WTC11 (cell line): ENCODE measurements at places on chromosomes 16 and 17.

- DNase-seq = no peak
These were observed 36.4 kb downstream of the SLC7A5 start for GRCh38 chr16:87832741-87833502.

DNA sequence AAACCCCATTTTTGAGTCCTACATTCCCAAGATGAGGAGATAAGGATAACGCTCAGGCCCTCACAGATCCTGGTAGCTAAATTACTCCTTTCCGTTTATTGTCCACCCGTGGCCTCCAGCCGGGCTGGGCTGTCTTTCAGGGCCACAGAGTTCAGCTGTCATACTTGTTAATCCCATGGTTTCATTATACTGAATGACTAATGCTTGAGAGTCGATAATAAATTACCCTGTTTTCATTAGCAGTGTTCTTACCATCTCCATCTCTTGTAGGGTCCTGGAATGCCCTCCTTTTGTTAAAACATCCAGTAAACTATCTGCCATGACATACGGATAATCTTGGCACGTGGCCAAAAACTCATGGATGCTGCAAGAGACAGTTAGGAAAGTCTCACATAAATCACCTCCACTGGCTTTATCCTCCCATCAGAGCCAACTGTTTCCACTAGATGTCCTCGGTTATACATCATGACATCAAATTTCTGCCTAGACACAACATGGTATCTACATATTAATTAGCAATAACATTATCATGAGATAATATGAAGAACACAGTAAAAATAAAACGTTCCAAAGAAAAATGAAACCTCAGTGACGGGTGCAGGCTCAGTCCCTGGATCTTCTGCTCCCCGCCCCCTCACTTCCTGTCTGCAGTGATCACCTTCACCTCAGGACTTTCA, 45.3 kb downstream of the BRD7 start:
- DNase-seq = no peak

DNA sequence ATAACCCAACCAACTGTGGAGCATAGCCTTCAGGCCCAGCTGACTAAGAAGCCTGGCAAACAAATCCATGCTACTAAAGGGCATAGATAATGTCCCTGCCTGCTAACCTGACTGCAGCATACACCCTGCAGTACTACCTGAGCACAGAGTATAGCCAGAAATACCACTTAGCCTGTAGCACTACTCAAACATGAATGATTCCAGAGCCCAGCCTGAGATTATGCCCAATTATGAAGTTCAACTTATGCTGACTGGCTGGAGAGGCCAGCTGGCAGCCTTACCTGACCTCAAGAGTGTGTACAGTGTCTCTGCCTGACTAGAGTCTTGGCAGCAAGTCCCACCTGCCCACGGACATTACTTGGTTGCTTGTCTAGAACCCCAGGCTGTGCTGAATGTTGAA, 1265.3 kb downstream of the CDH11 start:
- DNase-seq = no peak

DNA sequence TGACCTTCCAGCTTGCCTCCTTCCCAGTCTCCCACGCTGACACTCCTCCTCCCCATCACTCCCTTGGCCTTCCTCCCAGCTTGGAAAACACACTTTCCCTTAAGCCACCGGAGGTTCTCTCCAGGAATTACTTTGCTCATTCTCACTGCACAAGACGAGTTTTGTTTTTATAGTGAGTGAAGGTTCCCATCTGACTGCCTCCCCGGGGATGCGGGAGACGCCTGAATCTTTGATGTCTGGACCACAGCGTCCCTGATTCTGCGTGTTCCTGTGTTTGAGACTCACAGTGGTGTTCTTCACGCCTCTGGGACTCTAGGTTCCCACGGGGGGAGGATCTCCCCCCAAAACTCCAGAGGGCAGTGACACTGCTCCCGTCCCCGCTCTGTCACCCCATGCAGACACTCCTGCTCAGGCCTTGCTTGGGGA, 2.0 kb downstream of the DNAI2 start:
- no peak for DNase-seq

DNA sequence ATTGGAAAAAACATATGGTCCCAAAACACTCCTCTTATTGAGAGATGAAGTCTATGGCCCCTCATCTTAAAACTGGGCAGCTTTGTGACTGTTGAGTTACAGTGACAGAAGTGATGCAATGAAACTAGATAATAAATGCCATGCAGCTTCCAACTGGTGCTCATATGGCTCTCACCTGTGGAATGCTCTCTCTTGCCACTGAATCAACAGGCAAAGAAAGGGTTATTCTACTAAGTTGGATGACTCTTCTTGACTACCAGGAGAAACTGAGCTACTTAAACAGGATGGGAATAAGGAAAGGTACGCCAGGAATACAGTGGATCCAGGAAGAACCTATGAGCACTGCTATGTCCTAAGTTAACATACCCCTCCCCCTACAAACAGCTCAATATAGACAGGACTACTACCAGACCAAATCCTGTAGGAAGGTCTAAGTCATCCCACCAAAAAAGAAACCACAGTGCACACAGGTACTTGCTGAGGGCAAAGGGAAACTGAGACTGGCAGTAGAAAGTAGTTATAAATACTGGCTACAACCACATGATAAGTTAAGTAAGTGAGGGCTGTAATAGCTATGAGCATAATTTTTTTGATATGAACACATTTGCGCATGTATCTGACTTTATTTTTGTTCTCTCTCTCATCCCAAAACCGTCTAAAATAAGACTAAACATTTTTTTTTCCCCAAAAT, 398.5 kb downstream of the ZFHX3 start:
- no peak for DNase-seq

- no peak for DNase-seq
These were observed 221.2 kb downstream of the NTN1 start for GRCh38 chr17:9242497-9242881.

DNA sequence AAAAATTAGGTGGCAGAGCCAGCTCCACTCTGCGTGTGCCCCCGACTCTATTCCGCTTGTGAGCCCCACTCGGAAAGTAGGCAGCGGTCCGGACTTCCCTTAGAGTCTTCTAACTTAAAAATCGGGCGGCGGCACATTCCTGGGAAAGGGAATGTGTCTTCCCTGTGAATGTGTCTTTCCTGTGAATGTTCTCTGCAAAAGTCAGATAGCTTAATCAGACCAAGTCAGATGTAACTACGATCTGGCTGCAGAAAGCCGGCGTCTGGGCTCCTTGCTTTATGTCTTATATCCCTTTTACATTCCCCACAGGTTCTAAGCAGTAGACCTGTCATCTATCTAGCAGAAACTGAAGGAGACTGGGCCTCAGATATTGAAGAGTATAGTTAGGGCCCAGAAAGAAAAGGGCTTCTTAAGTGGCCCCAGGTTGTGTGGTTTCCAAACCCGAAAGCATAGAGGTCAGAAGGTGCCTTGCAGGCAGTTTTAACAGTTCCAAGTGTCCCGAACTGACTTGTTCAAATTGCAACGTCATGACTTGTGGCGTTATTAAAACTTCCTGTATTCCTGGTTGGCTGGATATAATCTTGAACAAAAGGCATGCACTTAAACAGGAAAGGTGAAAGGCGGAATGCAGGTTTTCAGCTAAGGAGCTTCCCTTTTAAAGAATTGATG, 601 bp downstream of the PHKB start:
- DNase-seq = no peak

DNA sequence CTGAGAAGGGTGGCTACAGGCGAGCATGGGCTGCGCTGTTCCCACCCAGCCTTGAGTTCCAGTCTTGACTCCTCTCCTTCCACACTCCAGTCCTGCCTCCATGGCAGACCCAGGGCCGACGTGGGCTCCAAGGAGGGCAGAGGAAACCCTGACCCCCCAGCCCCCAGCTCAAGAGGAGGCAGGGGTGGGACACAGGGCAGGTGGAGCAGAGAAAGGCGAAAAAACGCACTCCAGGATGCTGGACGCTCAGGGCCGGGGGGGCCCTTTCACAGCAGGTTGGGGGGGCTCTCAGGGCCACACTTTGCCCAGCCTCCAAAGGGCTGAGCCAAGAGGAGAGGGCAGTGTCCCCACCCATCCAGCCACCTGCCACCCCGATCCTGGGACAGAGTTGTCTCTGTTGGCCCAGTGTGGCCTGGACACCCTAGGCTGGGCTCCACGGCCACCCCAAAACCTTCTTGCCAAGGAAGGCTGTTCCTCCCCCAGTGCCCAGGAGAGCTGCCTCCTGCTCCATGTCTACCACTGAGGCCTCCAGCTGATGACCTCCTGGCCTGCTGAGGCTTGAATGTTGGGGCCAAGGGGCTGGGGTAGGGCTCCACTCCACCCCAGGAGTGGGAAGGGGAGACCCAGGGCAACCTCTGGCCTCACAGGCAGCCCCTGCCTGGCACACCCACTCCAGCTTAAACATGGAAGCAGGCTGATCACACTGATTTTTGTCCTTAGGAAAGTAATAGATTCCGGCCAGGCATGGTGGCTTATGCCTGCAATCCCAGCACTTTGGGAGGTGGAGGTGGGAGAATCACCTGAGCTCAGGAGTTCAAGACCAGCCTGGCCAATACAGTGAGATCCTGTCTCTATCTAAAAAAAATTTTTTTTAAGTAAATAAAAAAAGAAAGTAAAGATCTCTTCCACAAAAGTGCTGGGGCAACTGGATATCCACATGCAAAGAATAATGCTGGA, 7.4 kb upstream of the CCDC57 start:
- DNase-seq = no peak

DNA sequence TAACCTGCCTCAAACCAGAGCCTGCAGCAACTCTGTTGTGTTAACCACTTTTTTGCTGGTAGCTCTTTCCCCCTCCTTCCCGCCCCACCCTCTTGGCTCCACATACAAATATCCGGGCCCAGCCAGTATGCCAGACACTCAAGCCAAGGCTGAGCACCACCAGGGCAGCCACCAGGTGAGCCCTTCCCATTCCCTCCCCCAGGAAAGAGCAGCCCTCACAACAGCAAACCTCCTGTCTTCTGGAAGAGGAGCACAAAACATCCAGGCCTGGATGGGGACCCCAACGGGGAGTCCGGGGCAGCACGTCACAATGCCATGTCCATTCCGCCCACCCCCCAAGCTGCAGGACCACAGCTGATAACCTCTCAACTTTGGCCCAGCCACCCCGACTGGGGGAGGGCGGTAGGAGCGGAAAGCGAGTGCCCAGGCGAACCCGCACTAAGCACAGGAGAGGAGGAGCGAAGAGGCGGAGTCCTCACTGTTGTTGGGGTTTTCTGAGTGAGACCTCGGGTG, 757 bp downstream of the ORMDL3 start:
- peak; percentile 58 for DNase-seq

DNA sequence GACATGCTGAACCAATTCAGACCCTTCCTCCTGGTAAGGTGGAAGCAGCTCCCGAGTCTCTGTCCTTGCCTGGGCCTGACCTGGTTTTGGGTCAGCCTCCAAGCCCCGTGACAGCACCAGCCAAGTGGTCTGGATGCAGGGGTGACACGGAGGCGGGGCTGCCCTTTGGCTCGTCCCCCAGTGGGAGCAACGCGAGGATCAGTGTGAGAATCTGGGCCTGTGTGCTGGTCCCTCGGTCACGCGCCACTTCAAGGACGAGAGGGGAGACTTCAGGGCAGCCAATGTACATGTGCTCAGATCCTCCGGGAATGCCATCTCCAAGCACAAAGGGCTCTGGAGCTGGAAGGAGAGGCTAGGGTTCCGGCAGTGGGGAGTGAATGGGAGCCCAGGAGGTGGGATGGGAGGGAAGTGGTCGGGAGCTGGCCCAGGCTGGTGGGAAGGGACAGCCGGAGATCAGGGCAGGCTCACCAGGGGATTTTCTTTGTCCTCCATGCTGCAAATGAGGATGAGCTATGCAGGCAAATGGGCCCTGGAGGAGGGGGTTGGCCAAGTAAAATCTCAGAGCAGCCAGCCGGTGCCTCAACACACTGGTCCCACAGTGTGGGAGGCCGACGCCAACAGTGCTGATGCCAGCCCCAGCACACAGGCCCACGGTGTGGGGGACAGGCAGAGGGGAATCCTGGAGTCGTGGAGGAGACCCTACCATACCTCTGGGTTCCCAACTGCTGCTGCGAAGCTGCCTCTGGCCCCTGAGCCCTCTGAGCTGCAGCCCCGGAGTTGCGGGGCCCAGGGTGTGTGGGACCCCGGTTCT, 4.2 kb upstream of the NDRG4 start:
- DNase-seq = no peak

- no peak for DNase-seq
These were observed 28.2 kb downstream of the B9D1 start for GRCh38 chr17:19334331-19334730.

GRCh38 chr16:6105115-6105514, 1007.5 kb upstream of the EEF2KMT start:
- no peak for DNase-seq

DNA sequence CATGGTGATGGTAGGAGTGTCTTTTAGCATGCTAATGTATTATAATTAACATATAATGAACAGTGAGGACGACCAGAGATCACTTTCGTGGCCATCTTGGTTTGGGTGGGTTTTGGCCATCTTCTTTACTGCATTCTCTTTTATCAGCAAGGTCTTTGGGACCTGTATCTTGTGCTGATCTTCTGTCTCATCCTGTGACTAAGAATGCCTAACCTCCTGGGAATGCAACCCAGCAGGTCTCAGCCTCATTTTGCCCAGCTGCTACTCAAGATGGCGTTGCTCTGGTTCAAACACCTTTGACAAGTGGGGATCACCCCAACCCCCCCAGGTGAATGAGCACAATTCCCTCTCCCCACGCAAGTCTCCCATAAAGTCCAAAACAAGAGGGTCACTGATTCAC, 49.3 kb upstream of the ETV4 start:
- no peak for DNase-seq

GRCh38 chr16:69408475-69408874, 15.9 kb upstream of the CYB5B start:
- no peak for DNase-seq

DNA sequence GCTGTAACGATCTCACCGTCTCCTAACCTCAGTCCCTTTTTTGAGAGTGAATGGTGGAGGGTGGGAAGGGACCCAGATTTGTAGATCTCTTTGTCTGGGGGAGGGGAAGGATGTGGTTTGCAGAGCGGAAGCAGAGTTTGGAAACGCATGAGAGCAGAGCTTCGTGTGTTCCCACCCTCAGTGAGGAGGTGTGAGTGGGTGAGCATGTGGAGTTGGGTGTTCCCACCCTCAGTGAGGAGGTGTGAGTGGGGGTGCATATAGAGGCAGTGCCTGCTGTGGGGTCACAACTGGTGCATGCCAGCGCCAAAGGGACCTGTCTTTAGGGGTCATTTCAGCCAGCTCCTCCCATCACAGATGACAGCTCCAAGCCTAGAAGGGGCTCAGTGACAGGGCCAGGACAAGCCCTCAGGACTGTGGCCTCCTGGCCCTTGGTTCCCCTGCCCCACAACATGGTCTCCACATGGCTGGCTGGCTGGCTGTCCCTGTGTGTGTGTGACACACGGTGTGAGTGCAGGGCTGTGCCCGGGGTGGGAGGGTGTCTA, 1.8 kb upstream of the CISD3 start:
- DNase-seq = no peak

GRCh38 chr16:1397779-1398178, 16.7 kb downstream of the UNKL start:
- no peak for DNase-seq
